ENCODE measurements at places on chromosomes 4 and X. TPM values are rescaled to one million over a fixed set of nuclear protein-coding genes. Genes with fewer than 3 reads are reported as not detected.

The MAGEB17 gene
- total RNA-seq: not detected

DNA sequence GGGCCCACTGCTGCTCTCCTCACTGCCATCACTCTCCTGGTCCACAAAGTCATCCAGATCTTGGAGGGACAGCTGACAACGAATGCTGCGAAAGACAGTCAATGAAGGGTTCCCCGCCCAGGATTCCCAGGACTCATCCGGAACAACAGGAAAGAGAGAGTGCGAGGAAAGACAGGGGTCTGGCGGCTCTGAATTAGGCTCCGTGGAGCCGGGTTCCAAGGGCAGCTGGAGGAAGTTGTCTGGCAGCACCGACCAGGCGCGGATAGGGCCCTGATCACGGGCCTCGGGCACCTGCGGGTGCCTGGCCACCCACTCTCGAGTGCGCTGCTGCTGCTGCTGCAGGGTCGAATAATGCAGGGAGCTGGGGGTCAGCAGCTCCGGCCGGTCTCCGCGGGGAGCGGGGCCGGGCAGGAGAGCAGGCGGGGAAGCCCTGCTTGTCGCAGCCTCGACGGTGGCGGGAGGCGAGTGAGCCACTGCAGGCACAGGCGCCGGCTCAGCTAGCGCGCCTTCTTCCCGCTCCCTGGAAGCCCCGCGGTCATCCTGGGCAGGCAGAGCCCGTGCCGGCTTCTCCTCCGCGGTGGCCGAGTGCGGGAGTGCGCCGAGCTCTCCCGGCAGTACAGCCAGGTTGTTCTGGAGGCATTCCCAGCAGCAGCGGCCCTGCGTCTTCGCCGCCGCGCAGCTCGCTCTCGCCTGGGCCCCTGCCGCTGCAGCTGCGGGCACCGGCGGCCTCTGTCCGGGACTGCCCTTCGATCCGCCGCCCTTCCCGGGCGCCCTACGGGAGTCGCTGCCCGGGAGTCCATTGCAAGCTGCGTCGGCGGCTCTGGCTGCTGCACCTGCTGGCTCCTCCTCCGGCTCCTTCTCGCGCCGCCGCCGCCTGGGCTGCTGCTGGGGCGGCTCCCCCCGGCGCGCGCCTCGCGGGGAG is 1.1 kb downstream of the SOWAHB start:
- peaks cover 7% of the 10 kb centered on the region for H3K4me1 ChIP-seq
- H3K4me3 ChIP-seq: no peak overlapping the region
- no peaks in the 10 kb centered on the region for H3K36me3 ChIP-seq
- H3K27ac ChIP-seq: no peak overlapping the region

- H3K4me1 ChIP-seq: peaks cover 7% of the 10 kb centered on the region
- no peaks in the 10 kb centered on the region for H3K27me3 ChIP-seq
- H3K4me3 ChIP-seq: no peak overlapping the region
- peak; percentile 11 for DNase-seq
- H3K36me3 ChIP-seq: peaks cover 6% of the 10 kb centered on the region
- H3K27ac ChIP-seq: no peak overlapping the region
These were observed 49.5 kb downstream of the CD99L2 start for GRCh38 chrX:150848914-150849365.

The GBA3 gene
- not detected for total RNA-seq

- H3K36me3 ChIP-seq: peaks cover 39% of the 10 kb centered on the region
- peaks cover 72% of the 10 kb centered on the region for H3K4me1 ChIP-seq
- H3K27me3 ChIP-seq: no peaks in the 10 kb centered on the region
- H3K4me3 ChIP-seq: no peak overlapping the region
- no peak for DNase-seq
These were observed 14.7 kb downstream of the TBC1D14 start for GRCh38 chr4:6924361-6924779.

The GPR50 gene
- not detected for total RNA-seq

Data from activated CD8-positive, alpha-beta T cell treated with anti-CD3 and anti-CD28 coated beads for 36 hours (primary cell).